Effector memory CD4-positive, alpha-beta T cell (primary cell): ENCODE measurements at places on chromosomes 1 and 21.

GRCh38 chr1:195806060-195806459 is 802.2 kb downstream of the KCNT2 start:
- no peak for DNase-seq

- DNase-seq = no peak
These were observed 126.6 kb upstream of the COA6 start for GRCh38 chr1:234246638-234247116.

DNA sequence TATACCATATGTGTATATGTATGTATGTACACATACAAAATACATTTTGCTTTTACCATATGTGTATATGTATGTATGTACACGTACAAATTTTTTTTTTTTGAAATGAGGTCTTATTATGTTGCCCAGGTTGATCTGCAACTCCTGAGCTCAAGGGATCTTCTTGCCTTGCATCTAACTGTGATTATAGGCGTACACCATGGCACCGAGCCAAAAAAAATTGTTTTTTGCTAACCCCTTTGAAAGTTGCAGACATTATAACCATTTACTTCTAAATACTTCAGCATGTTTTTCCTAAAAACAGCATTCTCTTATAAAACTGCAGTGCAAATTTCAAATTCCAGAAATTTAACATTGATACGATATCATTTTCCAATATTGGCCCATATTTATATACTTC is 147.0 kb downstream of the POU2F1 start:
- DNase-seq = no peak

DNA sequence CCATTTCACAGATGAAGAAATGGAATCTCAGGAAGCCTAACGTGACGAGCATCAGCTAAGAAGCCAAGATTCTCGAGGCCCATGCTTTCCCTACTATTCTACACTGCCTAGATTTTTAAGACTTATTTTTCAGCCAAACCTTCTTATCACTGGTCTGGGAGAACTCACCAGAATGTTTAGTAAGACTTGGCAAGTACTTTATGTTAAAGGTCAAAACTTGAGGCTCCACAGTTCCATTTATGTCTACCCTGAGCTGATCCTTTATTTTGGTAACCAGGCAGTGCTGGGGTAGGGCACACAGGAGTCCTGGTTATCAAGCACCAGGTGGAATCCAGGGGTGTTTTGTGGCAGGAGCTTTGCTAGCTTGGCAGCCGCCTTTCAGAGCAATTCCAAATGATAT is 16.8 kb downstream of the PLXNA2 start:
- no peak for DNase-seq

DNA sequence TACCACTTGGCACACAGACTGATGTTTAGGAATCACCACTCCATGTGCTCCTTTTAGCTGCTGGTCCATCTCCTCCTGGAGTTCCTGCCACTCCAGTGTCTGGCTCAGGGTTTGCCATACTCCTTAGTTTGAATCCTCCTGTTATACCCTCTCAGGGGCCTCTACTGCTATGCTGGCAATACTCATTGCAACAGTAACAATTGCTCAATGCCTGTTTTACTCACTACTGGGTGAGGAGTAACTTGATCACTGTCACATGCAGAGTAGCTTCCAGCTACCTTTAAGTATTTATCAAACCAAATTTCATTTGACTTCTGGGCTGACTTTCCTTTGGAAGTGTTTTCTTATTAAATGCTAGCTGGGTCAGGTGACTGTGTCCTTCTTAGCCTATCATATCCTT is 107.2 kb upstream of the WLS start:
- no peak for DNase-seq

DNA sequence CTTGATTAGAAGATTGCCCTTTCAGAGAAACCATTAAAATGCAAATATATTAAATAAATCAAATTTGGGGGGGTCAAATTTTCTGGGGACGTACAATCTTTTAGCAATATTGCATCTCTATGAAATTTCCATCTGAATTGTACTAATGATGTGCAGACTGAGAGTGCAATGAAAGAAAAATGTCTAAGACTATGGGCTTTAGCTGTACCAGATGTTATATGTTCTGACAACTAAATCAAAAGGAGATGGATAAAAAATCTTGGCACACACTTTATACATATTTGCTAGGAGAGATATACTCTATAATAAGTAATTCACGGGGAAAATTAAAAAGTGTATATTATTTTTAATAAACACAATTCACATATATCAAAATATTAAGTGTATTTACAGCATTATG is 13.0 kb upstream of the PLPPR5 start:
- DNase-seq = no peak

GRCh38 chr1:222098404-222098803 is 356.5 kb upstream of the DUSP10 start:
- no peak for DNase-seq

GRCh38 chr21:45854690-45855247 is 126.8 kb upstream of the COL6A1 start:
- no peak for DNase-seq

GRCh38 chr1:232876506-232877364 is 71.5 kb downstream of the MAP10 start:
- no peak for DNase-seq

GRCh38 chr1:152459596-152460528 is 45.8 kb upstream of the CRNN start:
- peak; percentile 59 for DNase-seq

- no peak for DNase-seq
These were observed 163.4 kb upstream of the USP24 start for GRCh38 chr1:55378582-55378981.

DNA sequence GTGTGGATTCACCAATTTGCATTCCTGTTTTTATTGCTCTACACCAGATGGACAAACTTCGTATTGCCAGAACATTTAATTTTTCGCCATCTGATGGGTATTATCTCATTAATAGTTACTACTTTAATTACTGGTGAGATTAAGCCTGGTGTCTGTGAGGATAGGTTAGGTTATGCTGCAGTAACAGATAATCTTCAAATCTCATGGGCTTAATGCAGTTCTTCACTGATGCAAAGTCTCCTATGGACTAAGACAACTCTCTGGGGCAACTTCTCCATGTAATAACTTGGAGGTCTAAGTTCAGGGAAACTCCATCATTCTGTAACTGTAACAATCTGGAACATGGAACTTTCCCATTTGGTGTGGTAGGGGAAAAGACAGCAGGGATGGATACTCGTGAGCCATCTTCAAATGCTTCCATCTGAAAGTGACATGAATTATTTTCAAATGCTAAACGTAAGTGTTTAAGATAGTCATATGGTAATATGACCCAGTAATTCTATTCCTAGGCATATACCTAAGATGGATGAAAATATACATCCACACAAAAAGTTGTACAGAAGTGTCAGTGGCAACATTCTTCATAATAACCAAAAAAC is 111.6 kb downstream of the LEPR start:
- no peak for DNase-seq

GRCh38 chr21:44918581-44919033 is 2.1 kb downstream of the ITGB2 start:
- no peak for DNase-seq

- DNase-seq = no peak
These were observed 62.9 kb downstream of the S1PR1 start for GRCh38 chr1:101299710-101300109.

DNA sequence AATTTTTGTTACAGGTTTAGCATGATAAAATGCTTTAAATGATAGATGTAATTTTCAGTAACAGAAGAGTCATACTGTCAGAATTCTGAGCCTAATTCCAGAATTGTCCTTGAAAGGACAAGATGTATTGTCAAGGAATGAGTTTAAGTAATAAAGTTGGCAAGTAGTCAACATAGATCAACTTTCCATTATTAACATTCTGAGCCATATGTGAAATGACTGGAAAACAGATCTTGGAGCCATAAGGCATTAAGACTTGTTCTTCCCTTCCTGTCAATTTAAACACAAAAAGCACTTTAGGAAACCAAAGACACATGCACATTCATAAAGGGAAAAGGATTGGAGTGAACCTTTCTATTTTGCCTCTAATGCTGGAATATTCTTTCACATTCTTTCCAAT is 107.0 kb downstream of the ODF2L start:
- no peak for DNase-seq
